ENCODE measurements at places on chromosomes 3 and 15. TPM values are rescaled to one million over a fixed set of nuclear protein-coding genes. Genes with fewer than 3 reads are reported as not detected.

The SGO1 gene
- 0.43 TPM for total RNA-seq

- DNase-seq: no peak
Observed at GRCh38 chr15:72227192-72227586, 3.8 kb downstream of the PKM start.

The MYRIP gene
- total RNA-seq: 2.1 TPM

The RNF13 gene
- total RNA-seq: 45.5 TPM

DNA sequence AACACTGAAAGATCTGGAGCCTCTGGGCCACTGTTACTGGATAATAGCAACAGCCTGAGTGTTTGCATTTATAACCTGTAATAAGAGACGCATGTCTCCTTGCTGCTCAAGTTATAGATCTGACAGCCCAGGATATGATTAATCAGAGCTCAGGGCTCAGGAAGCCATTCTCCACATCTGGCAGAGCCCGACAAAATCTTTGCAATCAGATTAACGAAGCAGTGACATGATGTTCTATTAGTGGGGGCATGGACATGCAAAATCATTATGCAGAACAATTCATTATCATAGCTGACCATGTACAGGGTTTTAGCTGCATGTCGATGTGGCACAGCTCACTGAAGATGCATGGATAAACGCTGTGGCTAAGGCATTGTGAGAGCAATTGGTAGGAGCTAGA is 730.3 kb downstream of the ZNF385D start:
- DNase-seq: no peak

DNA sequence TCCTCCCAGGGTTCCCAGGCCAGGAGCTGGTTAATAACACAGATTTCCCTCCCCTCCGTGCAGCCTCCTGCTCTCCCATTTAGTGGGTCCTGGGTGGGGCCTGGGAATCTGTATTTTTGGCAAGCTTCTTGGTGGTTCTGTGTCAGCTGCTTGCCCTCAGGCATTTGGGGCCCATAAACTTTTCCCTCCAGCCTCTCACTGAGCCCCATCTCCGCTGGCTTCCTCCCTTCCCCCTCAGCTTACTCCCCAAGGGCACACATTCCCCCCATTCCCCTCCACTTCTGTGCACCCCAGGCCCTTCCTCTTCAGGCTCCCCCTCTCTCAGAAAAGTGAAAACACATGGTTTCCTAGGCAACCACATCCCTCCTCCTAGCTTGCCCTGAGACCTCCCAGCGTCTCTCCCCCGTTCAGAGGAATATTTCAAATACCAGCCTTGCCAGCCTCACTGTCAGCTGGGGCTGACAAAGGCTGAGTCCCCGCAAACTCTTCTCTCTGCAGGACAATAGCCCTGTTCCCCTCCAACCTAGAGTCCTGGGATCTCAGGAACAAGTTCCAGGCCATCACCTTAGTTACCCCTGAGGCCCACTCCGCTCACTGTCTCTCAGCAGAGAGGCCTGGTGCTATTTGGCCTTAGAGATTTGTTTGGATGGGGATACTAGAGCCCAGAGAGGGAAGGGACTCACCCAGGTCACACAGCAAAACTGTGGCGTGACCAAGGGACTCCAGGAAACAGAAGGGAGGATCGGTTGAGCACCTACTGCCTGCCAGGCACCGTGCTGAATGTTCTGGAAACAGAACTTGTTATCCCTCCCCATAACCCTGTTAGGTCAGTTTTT is 44.6 kb upstream of the SMAD6 start:
- DNase-seq: peak; percentile 14

DNA sequence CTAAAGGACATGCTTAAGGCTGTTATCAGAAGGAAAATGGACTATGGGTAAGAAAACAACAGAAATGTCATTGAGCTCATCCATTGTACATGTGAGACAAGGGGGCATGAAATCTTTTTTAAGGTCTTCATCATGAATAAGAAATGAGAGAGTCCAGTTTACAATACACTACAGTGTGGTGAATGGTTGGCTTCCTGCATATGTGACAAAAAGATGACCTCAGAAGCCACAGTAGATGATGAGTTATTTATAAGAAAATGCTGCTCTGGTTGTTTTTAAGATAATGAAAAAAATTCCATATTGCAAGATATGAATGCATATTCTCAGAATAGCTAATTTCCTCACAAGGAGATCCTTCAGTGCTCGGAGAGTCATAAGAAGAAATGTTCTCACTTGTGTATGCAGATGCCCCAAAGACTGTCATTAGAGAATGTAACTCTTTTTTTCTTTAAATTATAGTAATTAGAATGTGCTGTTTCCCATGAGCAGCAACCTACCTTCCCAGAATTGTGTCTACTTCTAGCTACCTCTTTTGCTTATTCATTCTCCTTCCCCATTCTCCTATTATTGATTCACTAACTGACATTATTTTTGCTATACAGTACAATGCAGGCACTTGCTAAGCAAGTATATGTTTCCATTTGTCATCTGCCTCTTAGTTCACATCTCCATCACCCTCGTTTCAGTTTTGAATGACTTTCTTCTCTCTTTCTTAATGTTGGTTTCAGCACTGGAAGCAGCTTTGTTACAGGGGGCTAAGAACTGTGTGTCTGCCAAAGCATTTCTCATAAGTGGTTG is 152.0 kb upstream of the PEX5L start:
- no peak for DNase-seq

The C3orf49 gene
- not detected for total RNA-seq

- DNase-seq: no peak
Observed at GRCh38 chr3:61158667-61159066, 92.6 kb downstream of the FHIT start.

The FBXO40 gene
- total RNA-seq: 182 TPM

DNA sequence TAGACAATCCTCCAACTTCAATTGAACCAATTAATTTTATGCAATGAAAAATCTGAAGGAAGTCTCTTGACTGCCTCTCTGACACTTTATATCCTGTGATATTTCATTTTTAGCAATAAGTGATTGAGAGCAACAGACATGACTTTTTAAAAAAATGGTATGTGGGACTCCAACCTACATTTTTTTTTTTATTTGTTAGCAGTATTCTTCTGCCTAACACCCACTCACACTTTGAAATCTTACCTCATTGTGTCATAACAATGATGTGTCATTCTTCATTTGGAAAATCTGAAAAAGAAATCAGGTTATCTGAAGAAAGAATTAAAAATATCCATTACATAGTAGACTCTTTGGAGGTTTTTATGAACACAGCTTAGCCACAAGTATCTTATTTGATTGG is 541.3 kb upstream of the KCNMB2 start:
- DNase-seq: no peak

- DNase-seq: peak; percentile 91
Observed at GRCh38 chr3:15332405-15333098, at the start of gene SH3BP5. Gene SH3BP5 (minus strand): TSS chr3:15332586. CDS start chr3:15332408, 178 bp downstream.

The ARGFX gene
- not detected for total RNA-seq

- no peak for DNase-seq
Observed at GRCh38 chr3:174169736-174170135, 689.4 kb upstream of the NAALADL2 start.

DNA sequence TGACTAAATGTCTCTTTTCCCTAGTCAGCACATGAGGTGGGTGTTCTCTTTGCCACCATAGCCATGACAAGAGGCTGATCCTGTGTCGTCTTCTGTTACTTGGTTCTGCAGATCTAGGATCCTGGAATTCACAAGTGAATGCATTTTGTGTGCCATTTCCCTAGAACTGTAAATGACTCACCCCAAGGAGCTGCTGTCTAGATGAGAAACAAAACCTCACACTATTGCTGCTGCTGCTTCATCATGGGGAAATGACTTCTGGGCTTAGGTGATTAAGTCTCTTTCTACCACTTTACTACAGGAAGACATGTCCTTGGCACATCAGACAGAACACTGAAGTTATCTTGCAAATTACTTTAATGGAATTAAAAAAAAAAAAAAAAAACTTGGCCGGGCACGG is 54.9 kb downstream of the SLCO3A1 start:
- DNase-seq: no peak

The SH2D7 gene
- total RNA-seq: not detected

DNA sequence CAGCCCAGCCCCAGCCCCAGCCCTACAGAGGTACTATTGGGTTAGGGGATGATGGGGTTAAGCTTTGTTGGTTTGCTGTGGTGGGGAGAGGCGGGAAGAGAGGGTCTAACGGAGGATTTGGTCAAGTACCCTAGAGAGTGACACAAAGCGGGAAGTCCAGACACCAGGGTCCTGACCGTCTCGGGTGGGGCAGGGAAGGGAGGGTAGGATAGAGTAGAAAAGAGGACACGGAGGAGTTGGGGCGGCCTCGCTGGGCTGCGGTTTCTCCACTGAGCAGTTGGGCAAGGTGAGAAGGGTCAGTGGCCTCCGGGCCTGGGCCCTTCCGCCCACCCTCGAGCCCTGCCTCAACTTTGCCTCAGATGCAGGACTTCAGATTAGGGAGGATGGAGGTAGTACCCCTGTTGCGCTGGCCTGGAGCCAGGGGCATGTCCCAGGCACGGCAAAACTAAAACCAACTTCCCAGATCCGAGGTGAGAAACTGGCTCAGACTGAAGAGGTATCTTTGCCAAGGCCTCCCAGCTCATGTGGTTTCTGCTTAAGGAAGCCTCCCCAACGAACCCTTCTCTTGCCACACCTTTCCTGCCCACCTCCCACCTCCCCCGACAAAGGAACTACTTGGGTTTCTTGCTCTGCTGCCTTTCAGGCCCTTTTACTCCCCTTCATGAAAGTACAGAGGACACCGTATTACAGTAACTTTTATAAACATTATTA is 551 bp downstream of the PML start:
- DNase-seq: peak; percentile 71

The HAPLN3 gene
- 1.1 TPM for total RNA-seq

GRCh38 chr15:29322415-29322814 is 52.8 kb upstream of the NSMCE3 start:
- DNase-seq: no peak

DNA sequence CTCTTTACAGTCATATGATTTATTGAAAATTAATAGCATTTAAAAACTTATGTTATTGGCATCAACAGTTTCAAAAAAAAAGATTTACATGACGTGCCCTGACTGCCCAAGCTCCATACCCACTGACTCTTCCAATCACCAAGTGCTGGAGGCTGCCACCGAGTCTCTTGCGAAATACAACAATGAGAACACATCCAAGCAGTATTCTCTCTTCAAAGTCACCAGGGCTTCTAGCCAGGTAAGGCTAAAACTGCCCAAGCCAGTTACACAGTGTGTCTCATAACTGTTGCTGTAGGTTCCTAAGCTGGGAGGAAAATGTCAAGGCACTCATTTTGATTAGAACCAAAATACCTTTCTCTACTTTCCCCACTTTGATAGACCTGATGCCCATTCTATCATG is 4.5 kb downstream of the FETUB start:
- DNase-seq: no peak

The PLCD1 gene
- total RNA-seq: 10.7 TPM

The EBLN2 gene
- total RNA-seq: 0.87 TPM

- DNase-seq: no peak
Observed at GRCh38 chr15:67935244-67935643, 95.4 kb upstream of the RNU6-1 start.

DNA sequence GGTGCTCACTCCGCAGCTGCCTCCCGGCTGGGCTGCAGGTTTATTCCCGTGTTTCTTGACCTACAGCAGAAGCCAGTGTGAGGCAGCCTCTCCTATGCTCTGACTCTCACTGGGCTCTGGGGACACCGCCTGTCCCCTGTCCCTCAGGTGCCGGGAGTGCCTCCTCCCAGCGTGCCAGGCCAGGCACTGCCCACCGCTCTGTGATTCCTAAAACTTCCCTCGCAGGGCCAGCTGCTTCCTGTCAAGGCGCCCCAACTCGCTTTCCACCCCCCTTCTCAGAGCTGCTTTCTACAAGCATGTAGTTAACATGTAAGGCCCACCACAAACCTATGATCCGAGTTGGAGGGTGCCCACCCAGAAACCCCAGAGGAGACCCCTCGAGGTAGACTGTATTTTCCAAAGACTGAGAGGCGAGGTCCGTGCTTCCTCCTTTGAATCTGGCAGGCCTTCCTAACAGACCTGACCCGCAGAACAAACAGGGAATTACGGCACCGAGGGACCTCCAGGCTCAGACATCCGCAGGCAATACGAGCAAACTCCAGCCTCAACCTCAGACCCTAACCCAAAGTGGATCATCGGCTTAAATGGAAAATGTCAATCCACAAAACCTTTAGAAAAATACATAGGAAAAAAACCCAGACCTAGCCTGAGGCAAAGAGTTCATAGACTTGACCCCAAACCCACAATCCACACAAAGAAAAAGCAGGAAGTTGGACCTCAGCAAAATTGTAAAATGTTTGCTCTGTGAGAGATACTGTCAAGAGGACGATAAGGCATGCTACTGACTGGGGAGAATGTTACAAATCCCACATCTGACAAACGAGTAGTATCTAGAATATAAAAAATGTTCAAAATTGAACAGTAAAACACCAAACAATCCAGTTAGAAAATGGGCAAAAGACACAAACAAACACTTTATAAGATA is 121.3 kb upstream of the IQSEC1 start:
- DNase-seq: no peak

DNA sequence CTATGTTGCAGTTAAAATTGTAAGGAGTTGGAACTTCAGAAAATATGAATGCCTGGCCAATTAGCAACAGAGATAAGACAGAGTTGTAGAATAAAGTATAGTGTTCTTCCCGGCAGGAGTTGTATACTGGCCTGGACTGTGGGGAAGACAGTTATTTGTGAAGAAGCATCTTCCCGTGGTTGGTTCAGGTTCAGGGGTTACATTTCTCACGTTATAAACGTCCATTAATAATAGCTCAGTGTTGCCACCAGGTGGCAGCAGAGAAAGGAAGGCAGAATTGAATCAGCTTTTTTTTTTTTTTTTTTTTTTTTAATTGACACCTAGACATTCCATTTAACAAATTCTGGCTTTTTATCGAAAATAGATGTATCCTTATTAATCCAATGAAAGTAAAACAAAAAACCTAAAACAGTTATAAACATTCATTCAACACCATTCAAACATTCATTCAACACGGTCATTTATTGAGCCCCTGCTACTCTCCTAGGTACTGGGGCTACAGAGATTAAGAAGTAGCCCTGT is 66.4 kb upstream of the NR2E3 start:
- no peak for DNase-seq

The GXYLT2 gene
- total RNA-seq: 9.8 TPM

The PLSCR4 gene
- total RNA-seq: 20.3 TPM

DNA sequence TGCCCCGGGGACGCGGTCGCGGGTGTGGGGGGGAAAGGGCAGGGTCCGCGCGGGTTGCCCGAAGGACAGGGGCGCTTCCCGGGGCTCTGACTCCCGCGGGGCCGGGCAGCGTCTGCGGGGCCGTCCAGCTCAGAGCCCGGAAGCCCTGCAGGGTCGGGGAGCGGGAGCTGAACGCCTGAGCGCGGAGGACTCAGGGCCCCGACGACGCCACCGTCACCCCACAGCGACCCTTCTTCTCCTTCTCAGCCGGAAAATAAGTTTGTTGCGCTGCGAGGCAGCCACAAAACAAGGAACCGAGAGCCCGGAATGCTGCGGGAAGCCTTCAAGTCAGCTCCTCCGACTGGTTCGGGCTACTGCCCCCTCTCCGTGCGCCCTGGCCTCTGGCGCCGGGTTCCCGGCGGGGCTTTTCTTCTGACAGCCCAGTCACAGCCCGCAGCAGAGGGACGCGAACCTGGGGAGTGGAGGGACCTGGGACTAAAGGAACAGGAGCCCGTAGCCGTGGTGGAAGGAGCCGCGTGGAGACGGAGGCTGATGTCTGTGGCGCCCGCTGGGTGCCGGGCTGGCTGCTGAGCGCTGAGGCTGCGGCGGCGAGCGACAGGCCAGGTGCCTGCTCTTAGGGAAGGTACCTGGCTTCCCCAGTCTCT is 484 bp downstream of the CNTN4 start:
- DNase-seq: no peak

The RYR3 gene
- total RNA-seq: not detected

Data from Right ventricle myocardium inferior (tissue), 1 donor.